ENCODE measurements at places on chromosomes 12 and 14. TPM values are rescaled to one million over a fixed set of nuclear protein-coding genes. Genes with fewer than 3 reads are reported as not detected.

The TMEM121 gene
- 8.0 TPM for total RNA-seq

The ACTN1 gene
- total RNA-seq, result 254 TPM

The CDH24 gene
- 5.6 TPM for total RNA-seq

The SYT1 gene
- 0.51 TPM for total RNA-seq

The SERPINA10 gene
- total RNA-seq, result not detected

The TMEM260 gene
- total RNA-seq, result 19.3 TPM

The CDKN3 gene
- 9.5 TPM for total RNA-seq

DNA sequence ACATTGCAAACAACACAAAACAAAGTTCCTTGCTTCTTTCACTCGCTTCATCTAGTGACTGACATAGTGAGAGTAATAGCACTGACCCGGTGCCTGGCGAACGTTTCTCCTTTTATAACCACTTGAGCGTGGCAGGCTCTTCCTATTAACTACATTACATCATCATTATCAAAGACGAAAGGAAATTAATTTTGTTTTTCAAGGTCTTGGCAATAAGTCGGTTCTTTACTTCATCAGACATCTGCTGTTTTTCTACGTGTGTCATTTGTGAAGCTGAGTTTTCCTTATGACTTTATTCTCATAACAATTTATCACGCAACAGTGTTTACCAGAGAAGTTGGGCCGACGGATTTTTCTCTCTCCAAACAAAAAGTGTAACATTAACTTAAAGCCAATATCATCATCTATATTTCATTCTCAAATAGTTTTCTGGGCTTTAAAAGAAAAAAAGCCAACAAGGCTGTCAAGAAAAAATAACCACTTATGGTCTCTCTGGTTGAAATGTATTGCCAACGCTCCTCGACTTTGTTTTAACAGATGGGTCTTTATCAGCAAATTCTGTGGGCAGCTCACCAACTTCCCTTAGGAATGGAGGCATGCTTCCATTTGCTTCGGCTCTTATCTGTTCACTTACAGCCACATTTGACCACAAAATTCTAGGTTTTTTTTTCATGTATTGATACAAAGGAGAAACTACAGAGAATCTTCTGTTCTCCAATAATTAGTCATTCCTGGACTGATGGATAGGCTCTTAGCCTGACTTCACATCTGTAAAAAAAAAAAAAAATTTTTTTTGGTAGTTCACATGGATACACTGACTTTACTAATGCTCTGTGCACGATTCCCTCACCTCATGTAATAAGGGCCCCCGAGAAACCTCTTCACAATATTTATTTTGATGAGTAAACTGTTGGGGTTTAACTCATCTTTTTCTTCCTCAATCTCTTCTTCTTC lies 97.1 kb upstream of the CDKN3 start:
- peak; percentile 60 for DNase-seq
- H3K36me3 ChIP-seq, result no peaks in the 10 kb centered on the region
- no peak overlapping the region for H3K27ac ChIP-seq
- no peak overlapping the region for H3K4me3 ChIP-seq

GRCh38 chr14:84929834-84930233 lies 600.1 kb upstream of the FLRT2 start:
- no peak for DNase-seq
- H3K27me3 ChIP-seq, result no peaks in the 10 kb centered on the region
- H3K4me1 ChIP-seq, result no peaks in the 10 kb centered on the region
- H3K4me3 ChIP-seq, result no peak overlapping the region

DNA sequence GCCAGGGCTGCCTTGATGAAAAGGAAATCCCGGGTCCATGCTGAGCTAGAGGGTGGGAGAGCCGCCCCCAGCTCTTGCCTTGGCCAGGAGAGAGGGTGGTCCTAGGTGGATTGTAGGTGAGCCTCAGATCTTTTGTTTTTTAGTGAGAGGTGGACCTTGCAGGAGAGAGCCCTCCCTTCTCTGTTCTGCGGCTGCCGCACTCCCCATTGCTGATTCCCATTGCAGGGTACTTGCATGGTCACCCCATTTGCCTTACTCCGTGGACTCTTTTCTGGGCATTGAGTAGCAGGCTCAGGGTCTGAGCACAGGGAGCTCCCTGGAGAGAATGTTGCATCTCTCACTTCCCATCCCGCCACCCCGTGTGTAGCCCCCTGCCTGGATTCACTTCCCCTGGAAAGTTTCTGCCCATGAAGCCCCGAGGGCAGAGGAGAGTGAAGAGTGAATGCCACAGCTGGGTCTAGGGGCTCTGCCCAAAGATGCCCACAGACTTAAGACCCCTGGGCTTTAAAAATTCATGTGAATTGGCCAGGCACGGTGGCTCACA lies 10.2 kb downstream of the VASH1 start:
- no peak overlapping the region for H3K27ac ChIP-seq
- H3K36me3 ChIP-seq, result no peaks in the 10 kb centered on the region
- DNase-seq, result no peak
- H3K27me3 ChIP-seq, result no peaks in the 10 kb centered on the region

DNA sequence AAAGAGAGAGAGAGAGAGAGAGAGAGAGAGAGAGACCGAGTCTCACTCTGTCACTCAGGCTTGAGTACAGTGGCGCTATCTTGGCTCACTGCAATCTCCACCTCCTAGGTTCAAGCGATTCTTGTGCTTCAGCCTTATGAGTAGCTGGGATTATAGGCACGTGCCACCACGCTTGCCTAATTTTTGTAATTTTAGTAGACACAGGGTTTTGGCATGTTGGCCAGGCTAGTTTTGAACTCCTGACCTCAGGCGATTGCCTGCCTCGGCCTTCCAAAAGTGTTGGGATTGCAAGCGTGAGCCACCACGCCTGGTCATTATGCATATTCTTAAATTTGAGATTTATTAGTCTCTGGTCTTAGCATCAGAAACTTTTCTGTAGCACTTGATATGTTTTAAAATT lies 317.9 kb upstream of the ATP2B1 start:
- no peak overlapping the region for H3K4me3 ChIP-seq
- no peaks in the 10 kb centered on the region for H3K4me1 ChIP-seq
- H3K27ac ChIP-seq, result no peak overlapping the region
- no peaks in the 10 kb centered on the region for H3K36me3 ChIP-seq
- no peak for DNase-seq

GRCh38 chr12:76064904-76065303 lies 19.6 kb downstream of the NAP1L1 start:
- no peaks in the 10 kb centered on the region for H3K27me3 ChIP-seq
- peaks cover 8% of the 10 kb centered on the region for H3K36me3 ChIP-seq
- no peak overlapping the region for H3K4me3 ChIP-seq
- DNase-seq, result no peak
- no peak overlapping the region for H3K27ac ChIP-seq
- H3K4me1 ChIP-seq, result no peaks in the 10 kb centered on the region

- H3K4me3 ChIP-seq, result no peak overlapping the region
- no peak overlapping the region for H3K27ac ChIP-seq
- no peaks in the 10 kb centered on the region for H3K36me3 ChIP-seq
- peak; percentile 25 for DNase-seq
- H3K4me1 ChIP-seq, result no peaks in the 10 kb centered on the region
Observed at GRCh38 chr12:18549598-18549997, 188.2 kb downstream of the PLCZ1 start.

GRCh38 chr12:128745772-128746689 lies 77.7 kb downstream of the SLC15A4 start:
- H3K4me1 ChIP-seq, result no peaks in the 10 kb centered on the region
- no peak for DNase-seq
- H3K36me3 ChIP-seq, result no peaks in the 10 kb centered on the region

DNA sequence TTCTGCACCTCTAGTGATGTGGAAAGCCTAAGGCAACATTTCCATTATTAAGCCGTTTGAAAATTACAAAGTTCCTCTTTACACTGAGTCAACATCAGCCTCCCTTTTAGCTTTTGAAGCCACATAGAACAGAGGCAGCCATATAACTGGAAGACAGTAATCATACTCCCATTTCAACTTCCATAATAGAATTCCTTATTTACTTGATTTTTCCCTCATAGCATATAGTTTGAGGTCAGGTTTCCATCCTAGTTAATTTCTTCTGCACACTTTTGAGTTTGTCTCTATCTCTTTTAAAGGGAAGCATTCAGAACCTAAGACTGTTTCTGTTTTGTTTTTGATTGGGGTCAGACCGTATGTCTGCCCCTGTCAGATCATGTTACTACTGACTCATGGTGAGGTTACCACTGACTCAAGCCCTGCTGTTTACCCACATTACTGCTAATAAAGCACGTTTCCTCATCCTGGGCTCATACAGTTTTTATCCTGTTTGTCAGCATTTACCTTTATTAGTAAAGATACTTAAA lies 161.0 kb downstream of the SLC38A4 start:
- peak overlapping the region; percentile 49 for H3K27ac ChIP-seq
- peak; percentile 95 for DNase-seq
- no peaks in the 10 kb centered on the region for H3K27me3 ChIP-seq

GRCh38 chr14:54446161-54446693 lies 5.1 kb upstream of the CNIH1 start:
- peak; percentile 36 for DNase-seq
- H3K4me1 ChIP-seq, result peaks cover 12% of the 10 kb centered on the region
- H3K27me3 ChIP-seq, result no peaks in the 10 kb centered on the region
- H3K27ac ChIP-seq, result no peak overlapping the region
- no peak overlapping the region for H3K4me3 ChIP-seq
- no peaks in the 10 kb centered on the region for H3K36me3 ChIP-seq

- H3K4me3 ChIP-seq, result no peak overlapping the region
- peaks cover 10% of the 10 kb centered on the region for H3K4me1 ChIP-seq
- no peaks in the 10 kb centered on the region for H3K36me3 ChIP-seq
Observed at GRCh38 chr12:15684896-15685658, 104.1 kb downstream of the EPS8 start.

GRCh38 chr12:62640910-62641448 lies 174.4 kb downstream of the MON2 start:
- peak; percentile 68 for DNase-seq
- H3K27me3 ChIP-seq, result no peaks in the 10 kb centered on the region
- no peak overlapping the region for H3K27ac ChIP-seq
- peaks cover 6% of the 10 kb centered on the region for H3K4me1 ChIP-seq
- no peaks in the 10 kb centered on the region for H3K36me3 ChIP-seq

- H3K27me3 ChIP-seq, result peaks cover 4% of the 10 kb centered on the region
- DNase-seq, result no peak
- no peaks in the 10 kb centered on the region for H3K36me3 ChIP-seq
- H3K27ac ChIP-seq, result no peak overlapping the region
- no peak overlapping the region for H3K4me3 ChIP-seq
- H3K4me1 ChIP-seq, result no peaks in the 10 kb centered on the region
Observed at GRCh38 chr14:77204459-77204771, 22.8 kb downstream of the TMEM63C start.

GRCh38 chr12:65407388-65408149 lies 129.1 kb downstream of the MSRB3 start:
- no peaks in the 10 kb centered on the region for H3K36me3 ChIP-seq
- no peaks in the 10 kb centered on the region for H3K27me3 ChIP-seq
- DNase-seq, result no peak
- H3K4me1 ChIP-seq, result no peaks in the 10 kb centered on the region

GRCh38 chr14:104352493-104353220 lies 214.3 kb downstream of the KIF26A start:
- no peaks in the 10 kb centered on the region for H3K36me3 ChIP-seq
- H3K4me3 ChIP-seq, result no peak overlapping the region
- no peak overlapping the region for H3K27ac ChIP-seq
- H3K27me3 ChIP-seq, result no peaks in the 10 kb centered on the region

DNA sequence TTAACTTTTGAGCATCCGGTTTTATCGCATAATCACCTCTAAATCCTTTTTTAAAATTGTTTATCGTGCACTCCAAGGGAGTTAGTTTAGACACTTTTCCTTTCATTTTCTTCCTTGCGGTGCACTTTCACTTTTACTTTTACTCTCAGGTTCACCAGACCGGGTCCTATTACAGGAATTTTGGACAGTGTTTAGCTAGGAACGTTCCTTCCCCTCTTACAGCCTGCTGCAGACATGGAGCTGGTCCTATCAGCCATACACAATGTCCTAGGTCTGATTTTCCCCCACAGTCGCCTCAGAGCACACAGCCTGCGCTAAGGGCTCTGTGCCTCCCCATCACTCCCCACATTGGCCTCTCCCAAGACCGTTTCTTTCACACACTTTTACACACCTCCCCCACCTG lies 103.9 kb downstream of the ALG10 start:
- no peak overlapping the region for H3K27ac ChIP-seq
- no peak for DNase-seq
- no peaks in the 10 kb centered on the region for H3K27me3 ChIP-seq
- no peaks in the 10 kb centered on the region for H3K36me3 ChIP-seq
- H3K4me1 ChIP-seq, result no peaks in the 10 kb centered on the region

Data from fibroblast of lung (primary cell).